ENCODE measurements at places on chromosomes 2 and 18.
A peak's percentile ranks its signal among the peaks of the same experiment; 100 is the strongest.

GRCh38 chr2:132804051-132804450 lies 134.0 kb upstream of the LYPD1 start:
- DNase-seq, result no peak
- no peak overlapping the region for H3K27ac ChIP-seq
- H3K36me3 ChIP-seq, result no peaks in the 10 kb centered on the region

- no peak for DNase-seq
- no peaks in the 10 kb centered on the region for H3K4me1 ChIP-seq
- no peaks in the 10 kb centered on the region for H3K27me3 ChIP-seq
- no peak overlapping the region for H3K4me3 ChIP-seq
- H3K36me3 ChIP-seq, result no peaks in the 10 kb centered on the region
Measured at GRCh38 chr18:65938592-65939372, 188.0 kb downstream of the CDH7 start.

DNA sequence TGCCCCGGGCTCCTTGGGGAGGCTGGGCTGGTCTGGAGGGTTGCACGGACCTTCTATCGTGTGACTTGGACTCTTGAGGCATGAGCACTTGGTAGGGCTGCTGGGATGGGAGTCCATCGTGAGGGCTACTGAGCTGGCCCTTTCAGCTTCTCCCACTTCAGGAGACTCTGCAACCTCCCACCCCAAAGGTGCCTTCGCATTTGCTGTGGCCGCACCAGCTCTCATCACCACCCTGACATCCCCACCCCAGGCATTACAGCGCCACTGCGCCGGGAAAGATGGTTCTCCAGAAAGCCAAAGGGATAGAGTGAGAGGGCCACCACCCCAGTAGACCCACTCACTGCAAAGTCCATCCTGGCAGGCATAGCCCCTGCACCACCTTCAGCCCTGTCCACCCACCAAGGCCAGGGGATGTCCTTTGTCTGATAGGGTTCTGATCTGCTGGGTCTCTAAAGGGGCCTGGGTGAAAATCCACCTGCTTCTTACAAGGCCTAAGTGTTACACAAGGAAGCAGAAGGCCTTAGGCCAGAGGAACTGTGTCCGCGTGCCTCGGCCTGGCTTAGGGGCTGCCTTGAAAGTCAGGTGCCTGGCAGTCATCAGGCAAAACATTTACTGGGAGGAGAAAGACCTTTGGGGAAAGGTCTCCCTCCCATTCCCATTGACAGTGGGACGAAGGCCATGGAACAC lies 5.1 kb downstream of the EHD3 start:
- H3K36me3 ChIP-seq, result no peaks in the 10 kb centered on the region
- no peak for DNase-seq
- peaks cover 46% of the 10 kb centered on the region for H3K4me1 ChIP-seq
- no peak overlapping the region for H3K4me3 ChIP-seq
- H3K27me3 ChIP-seq, result no peaks in the 10 kb centered on the region

DNA sequence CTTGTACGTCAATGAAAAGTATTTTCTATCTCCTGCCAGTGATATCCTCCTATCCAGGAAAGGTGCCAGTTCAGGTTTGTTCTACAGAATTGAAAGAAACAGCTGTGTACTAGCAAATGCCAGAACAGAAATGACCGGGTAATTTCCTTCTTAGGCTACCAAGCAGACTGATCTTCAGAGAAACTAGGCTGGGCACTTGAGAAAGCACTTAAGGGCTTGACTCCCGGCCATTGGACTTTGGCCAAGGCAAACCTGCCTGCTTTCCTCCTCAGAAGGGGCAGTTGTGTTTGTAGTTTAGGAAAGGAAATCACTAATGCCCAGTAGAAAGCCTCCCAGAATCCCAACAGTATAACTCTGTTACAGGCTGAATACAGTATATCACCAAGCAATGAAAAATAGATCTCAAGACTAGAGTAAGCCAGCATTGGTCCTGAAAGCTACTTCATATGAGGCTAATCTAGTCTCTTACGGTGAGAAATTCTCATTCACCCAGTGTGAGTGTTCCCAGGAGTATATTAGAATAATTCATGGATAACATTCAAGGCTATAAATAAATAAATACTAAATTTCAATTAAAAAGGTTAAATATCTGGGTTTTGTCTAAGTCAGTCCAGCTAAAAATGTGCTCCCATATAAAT lies 43.0 kb upstream of the COL5A2 start:
- H3K36me3 ChIP-seq, result no peaks in the 10 kb centered on the region
- no peaks in the 10 kb centered on the region for H3K4me1 ChIP-seq
- no peaks in the 10 kb centered on the region for H3K27me3 ChIP-seq
- no peak overlapping the region for H3K4me3 ChIP-seq
- H3K27ac ChIP-seq, result peak overlapping the region; percentile 39

- H3K27ac ChIP-seq, result peak overlapping the region; percentile 97
- H3K4me1 ChIP-seq, result peaks cover 66% of the 10 kb centered on the region
- H3K36me3 ChIP-seq, result no peaks in the 10 kb centered on the region
- H3K27me3 ChIP-seq, result no peaks in the 10 kb centered on the region
- peak overlapping the region; percentile 24 for H3K4me3 ChIP-seq
Measured at GRCh38 chr2:126659562-126660467, 3.9 kb downstream of the GYPC start.

- no peak overlapping the region for H3K27ac ChIP-seq
- H3K4me3 ChIP-seq, result no peak overlapping the region
- H3K36me3 ChIP-seq, result no peaks in the 10 kb centered on the region
- no peak for DNase-seq
Measured at GRCh38 chr18:62085756-62086155, 101.1 kb downstream of the PIGN start.
